Hypothalamus (tissue), 51 donors: ENCODE measurements at places on chromosomes 5 and 9.
A peak's percentile ranks its signal among the peaks of the same experiment; 100 is the strongest.

DNA sequence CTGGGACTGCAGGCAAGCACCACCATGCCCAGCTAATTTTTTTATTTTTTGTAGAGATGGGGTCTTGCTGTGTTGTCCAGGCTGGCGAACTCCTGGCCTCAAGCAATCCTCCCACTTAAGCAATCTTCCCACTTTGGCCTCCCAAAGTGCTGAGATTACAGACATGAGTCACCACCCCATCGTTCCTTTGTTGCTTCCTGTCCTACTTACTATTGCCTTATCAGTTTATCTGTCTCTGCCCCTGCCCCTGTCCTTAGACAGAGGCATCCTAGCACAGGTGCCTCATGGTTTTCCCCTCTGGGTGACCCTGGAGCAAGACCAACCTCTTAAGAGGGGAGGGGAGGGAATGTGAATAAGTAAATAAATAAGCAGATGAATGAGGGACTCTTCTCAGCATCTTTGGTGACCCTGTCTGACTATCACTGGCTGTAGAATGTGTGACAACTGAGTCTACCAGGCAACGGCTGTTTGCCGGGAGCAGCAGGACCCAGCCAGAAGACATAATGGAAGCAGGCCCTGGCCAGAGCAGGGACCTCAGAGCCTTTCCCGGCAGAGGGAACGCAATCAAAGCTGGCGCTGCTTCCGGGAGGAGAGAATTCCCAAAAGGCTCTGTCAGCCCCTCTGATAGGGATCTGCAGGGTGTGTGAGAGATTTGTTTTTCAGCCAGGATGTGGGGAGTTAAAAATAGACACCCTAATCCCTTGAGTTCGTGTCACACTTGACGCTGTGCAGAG, 43.8 kb upstream of the DAB2IP start:
- DNase-seq, result no peak

GRCh38 chr5:69292306-69292705, 40.3 kb downstream of the CCDC125 start:
- DNase-seq, result no peak

DNA sequence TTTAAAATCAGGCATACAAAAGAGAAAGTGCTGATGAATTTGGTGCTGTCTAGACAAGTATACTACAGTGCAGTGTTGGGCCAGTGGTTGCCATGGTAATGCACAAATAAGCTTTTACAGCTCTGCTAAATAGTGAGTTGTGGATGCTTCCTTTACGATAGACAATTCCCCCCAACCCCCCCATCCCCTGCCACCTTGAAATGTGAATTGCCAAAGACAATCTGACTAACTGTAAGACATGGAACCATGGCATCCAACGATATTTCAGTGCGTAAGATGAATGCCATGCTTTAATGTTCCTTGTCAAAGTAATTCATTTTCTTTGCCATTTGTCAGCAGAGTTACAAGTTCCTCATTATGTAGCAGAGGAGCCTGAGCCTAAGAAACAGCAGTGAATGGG, 91.5 kb upstream of the NREP start:
- no peak for DNase-seq

- no peak for DNase-seq
Observed at GRCh38 chr9:36946653-36947052, 87.4 kb downstream of the PAX5 start.

DNA sequence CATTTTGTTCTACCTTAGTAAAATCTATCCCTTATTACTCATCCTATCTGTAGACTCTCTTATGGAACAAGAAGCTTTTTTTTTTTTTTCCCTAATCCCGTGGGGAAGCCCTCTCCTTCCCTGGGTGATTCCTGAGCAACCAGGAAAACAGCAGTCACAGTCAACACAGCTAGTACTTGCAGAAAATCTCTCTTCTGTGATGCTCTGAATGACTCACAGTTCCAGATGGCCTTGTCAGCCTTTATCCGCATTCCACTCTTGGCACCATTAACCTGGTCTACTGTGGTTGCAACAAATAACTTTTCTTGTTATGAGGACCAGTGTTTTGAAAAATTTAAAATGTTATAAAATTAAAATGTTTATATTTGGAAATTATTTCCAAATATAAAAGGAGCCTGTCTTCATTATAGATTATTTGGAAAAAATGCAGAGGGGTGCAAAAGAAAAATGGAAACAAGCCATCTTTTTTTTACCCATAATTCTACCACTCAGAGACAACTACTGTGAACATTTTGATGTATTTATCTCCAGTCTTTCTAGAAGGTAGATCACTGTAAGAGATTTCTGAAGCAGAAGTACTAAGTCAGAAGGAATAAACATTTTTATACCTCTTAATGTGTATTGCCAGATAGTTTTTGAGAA, 486.7 kb downstream of the RAB3C start:
- no peak for DNase-seq

DNA sequence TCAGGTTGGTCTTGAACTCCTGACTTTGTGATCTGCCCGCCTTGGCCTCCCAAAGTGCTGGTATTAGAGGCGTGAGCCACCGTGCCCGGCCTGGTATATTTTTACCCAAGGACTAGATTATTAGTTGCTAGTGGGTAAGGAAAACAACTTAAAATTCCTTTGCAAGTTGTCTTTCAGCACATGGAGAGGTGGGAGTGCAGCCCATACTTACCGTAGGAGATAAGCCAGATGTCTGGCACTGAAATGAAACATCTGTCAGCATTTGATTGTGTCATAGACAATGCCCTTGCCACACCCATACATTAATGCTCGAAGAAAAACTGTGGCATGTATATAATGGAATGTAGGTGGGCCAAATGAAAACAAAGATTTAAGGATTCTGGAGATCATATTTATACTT, 36.6 kb upstream of the ANKH start:
- DNase-seq, result no peak

DNA sequence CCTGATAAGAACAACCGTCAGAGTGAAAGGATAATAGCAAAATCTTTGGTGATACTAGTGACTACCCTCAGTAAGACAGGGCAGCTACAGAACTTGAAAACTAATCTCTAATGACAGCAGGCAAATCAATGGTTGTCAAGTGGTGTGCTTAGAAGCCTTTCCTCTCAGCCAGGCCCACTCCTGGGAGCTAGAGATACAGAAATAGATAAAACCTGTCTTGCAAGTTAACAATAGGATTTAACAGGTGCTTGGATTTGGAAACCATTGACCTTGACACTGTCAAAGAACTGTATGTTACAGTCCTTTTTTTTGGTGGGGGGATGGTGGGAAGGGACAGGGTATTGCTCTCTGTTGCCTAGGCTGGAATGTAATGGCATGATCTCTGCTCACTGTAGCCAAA, 118.6 kb downstream of the BASP1 start:
- DNase-seq, result no peak

DNA sequence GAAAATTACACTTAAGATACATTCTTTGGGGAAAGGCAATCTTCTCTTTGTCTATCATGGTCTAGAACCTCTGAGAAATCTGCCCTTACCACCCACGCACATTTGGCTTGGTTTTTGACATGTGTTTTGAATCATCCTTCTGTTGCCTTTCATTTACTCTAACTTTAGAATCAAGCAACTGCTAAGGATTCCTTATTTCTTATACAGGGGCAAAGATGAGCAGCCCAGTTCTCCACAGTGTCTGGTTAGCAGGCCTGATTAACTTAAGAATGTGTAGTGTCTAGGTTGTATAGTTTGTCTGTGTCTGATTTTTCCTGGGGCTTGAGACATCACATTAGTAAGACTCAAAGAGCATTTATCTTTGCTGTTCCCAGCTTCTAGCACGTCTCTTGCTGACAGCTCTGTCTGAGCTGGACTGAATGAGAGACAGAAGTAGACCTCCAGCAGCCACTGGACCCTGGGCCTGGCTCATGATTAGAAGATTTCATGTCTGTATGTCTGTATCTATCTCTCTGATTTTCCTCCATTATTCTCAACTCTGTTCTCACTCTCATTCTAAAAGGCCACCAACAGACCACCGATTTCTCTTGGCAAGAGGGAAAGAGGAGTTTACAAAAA, 31.8 kb upstream of the PCA3 start:
- no peak for DNase-seq

DNA sequence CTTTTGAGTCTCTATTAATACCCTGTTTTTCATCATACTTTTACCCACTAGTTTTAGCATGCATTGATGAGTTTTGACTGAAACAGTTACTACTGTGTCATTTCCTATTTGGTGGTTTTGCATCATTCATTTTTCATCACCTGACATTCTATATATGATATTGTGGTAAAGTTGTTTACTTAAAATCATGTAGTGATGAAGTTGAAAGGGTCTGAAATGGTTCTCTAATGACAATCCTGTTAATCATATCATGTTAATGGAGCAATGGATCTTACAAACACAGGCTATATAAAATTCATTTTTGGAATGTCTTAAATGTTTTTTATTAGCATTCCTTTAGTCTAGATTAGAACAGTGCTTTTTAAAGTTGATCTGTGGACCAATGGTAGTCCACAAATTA, 84.1 kb downstream of the ERBIN start:
- DNase-seq, result no peak

DNA sequence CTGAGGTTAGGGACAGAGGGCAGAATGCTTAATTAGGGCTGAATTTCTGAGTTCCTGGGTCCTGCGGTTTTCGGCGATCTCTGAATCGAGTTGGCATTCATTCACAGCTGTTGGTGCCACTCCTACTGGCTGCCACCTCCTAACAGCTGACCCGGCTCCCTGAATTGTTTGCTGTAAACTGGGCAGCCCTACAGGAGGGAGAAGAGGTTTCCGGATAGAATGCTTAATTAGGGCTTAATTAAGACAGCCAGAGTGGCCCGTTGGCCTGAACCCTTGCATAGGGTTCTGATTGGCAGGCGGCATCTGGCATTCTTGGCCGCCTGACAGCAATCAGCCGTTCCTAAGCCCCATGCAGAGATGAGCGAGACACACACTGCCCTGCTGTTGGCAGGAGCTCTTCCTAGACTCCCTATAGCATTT, 25.7 kb downstream of the FRMPD1 start:
- DNase-seq, result peak; percentile 31

- DNase-seq, result no peak
Observed at GRCh38 chr9:109689701-109690100, 90.3 kb upstream of the PALM2AKAP2 start.

- no peak for DNase-seq
Observed at GRCh38 chr5:167207081-167207480, 1084.4 kb upstream of the WWC1 start.

- no peak for DNase-seq
Observed at GRCh38 chr5:17412760-17413671, 85.0 kb upstream of the TAF11L2 start.

DNA sequence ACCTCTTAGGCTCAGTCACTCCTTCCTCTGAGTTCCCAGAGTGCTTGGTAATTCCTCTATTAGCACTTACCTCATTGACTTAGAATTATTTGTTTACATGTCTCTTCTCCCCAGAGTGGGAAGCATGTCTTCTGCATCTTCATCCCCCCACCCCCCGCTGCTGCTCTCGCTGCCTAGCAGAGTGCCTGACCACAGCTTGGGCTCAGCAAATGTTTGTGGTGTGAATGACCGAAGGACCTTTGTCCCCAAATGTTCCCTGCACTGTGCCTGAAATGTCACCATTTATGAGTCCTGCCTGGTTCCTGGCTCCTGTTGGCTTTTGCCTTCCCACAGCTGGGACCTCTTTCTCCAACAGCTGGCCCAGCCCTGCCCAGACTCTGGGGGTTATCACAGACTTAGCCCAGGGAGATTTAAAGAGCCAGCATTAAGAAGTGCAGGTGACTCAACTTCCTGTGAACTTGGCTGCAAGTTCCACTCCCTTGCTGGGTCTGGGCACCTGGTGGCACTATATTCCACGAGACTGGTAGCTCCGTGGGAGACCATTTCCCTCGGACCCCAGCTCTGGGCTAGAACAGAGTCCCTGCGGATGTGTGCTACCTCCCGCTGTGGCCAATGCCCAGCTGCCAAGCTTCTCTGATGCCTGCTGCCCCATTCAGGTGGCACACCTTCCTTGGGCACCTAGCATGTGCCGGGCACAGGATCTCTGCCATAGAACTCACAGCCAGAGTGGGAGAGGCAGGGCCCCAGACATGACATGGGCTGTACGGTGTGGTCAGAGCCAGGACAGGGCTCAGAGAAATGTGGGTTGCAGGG, 1.8 kb upstream of the HMCN2 start:
- no peak for DNase-seq

GRCh38 chr5:133878236-133878555, 90.2 kb downstream of the C5orf15 start:
- no peak for DNase-seq

GRCh38 chr5:151097820-151098767, 17.3 kb upstream of the TNIP1 start:
- DNase-seq, result no peak

DNA sequence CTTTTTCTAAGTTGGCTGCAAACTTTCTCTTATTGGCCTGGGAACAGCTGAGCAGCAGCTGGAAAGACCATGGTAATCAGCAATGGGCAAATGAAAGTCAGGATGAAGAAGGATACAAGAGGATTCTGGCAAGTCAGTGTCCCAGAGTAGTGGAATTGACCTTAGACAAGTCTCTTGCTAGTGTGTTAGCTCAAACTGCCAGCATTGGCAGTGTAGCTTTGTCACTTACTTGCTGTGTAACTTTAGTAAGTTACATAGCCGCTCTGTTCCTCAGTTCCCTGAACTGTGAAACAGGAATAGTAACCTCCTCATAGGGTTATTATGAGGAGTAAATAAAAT, 3.6 kb downstream of the ALDH1A1 start:
- DNase-seq, result no peak

DNA sequence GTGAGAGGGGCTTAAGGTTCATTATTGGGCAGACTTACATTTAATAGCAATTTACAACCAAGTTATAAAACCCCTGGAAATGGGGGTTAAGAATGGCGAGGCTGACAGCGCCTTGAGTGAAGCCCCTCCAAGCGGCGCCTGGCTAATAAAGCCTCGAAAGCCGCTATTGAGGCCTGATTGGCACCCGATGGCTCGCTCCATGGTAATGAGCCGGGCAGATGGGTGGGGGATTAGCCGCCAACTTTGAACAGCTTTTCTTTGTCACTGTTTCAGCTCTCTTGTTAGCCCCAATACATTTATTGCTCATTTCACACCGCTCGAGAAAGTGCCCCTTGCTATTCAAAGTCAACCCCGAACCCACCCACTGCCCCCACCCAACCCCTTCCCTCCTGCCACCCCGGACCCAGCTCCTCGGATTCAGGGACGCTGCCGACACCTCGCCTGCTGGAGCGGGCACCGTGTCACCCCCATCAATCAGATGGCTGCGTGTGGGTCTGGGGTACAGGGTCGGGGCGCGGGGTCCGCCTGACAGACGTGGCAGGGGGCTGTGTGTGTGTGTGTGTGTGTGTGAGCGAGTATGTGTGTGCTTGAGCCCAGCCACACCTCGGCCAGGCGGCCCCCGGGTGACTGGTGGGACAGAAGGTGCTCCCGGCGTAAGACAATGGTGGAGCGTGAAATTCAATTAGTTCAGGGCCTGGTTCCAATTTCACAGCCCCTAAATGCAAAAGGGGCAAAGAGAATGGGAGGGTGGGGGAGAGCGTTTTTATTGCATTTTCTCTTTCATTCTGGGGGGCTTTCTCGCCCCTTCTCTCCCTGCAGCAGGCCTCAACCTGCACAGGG, 34.2 kb downstream of the ASS1 start:
- DNase-seq, result no peak

DNA sequence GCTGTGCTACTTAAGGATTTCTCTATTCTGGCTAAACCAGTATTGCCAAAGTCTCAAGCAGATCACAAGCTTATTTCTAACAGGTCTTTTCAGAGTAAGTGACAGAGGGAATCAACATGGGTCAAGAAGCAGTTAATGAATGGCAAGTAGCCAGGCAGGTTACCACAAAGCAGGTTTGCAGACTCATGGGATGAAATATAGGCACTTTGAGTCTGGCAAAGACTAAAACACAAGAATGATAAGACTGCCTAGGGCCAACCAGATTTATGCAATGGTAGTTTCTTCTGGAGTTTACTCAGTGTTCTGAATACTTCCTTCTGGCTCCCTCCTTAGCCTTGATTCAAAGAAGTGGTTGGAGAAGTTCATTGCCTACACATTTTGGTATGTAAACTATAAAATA, 3.6 kb downstream of the HMGCS1 start:
- no peak for DNase-seq
